ENCODE measurements at places on chromosomes 11 and 22. TPM values are rescaled to one million over a fixed set of nuclear protein-coding genes. Genes with fewer than 3 reads are reported as not detected.

The CSNK2A3 gene
- total RNA-seq = 2.2 TPM

The APOBEC3H gene
- 11.0 TPM for total RNA-seq

The IFITM1 gene
- total RNA-seq = 99.3 TPM

The NFAM1 gene
- 0.13 TPM for total RNA-seq

The GAL3ST3 gene
- total RNA-seq = 0.15 TPM

The TUB gene
- 0.36 TPM for total RNA-seq

The JAML gene
- total RNA-seq = 300 TPM

The ATG16L2 gene
- total RNA-seq = 57.0 TPM

The VSIG10L2 gene
- not detected for total RNA-seq

The TMEM86A gene
- 1.3 TPM for total RNA-seq

The MUC6 gene
- total RNA-seq = not detected

The MMP12 gene
- total RNA-seq = not detected

The NFRKB gene
- 38.6 TPM for total RNA-seq

The BACE1-AS gene
- 4.8 TPM for total RNA-seq

The NRGN gene
- 6.7 TPM for total RNA-seq

The FDXACB1 gene
- 11.8 TPM for total RNA-seq

The FOLR1 gene
- not detected for total RNA-seq

The CEND1 gene
- total RNA-seq = 1.4 TPM

The BBOX1 gene
- total RNA-seq = not detected

The OR52I1 gene
- not detected for total RNA-seq

The GAL3ST1 gene
- not detected for total RNA-seq

The FGF3 gene
- not detected for total RNA-seq

The OR52E8 gene
- not detected for total RNA-seq

The ACRV1 gene
- total RNA-seq = not detected

The ARHGAP1 gene
- total RNA-seq = 54.4 TPM

The LIF gene
- 128 TPM for total RNA-seq

The CRYAB gene
- total RNA-seq = not detected

The SCGB1D2 gene
- total RNA-seq = not detected

The PKDREJ gene
- total RNA-seq = not detected

The MN1 gene
- total RNA-seq = 0.04 TPM

The KCNE3 gene
- total RNA-seq = not detected

The C1QTNF4 gene
- not detected for total RNA-seq

The TMEM109 gene
- total RNA-seq = 145 TPM

The PITPNB gene
- total RNA-seq = 150 TPM

The SART1 gene
- total RNA-seq = 70.1 TPM

The PNPLA3 gene
- total RNA-seq = 0.42 TPM

The MPEG1 gene
- total RNA-seq = not detected

The NECTIN1 gene
- total RNA-seq = 4.3 TPM

The OR2D2 gene
- total RNA-seq = not detected

The OR52I2 gene
- total RNA-seq = not detected

The CDC45 gene
- 114 TPM for total RNA-seq

The AQP11 gene
- total RNA-seq = 0.46 TPM

The PATL1 gene
- 60.1 TPM for total RNA-seq

The THY1 gene
- total RNA-seq = 0.30 TPM

The CASP1 gene
- 30.3 TPM for total RNA-seq

The IRF7 gene
- 7.6 TPM for total RNA-seq

The MMP13 gene
- total RNA-seq = not detected

The TESMIN gene
- 0.94 TPM for total RNA-seq

The SLC5A1 gene
- total RNA-seq = not detected

The RIC3 gene
- 8.0 TPM for total RNA-seq

The SLC22A8 gene
- total RNA-seq = not detected

The SCO2 gene
- total RNA-seq = 0.97 TPM

The ZNF214 gene
- total RNA-seq = not detected

Data from activated CD8-positive, alpha-beta memory T cell treated with anti-CD3 and anti-CD28 coated beads for 36 hours (primary cell).